ENCODE measurements at places on chromosomes 1 and 21. TPM values are rescaled to one million over a fixed set of nuclear protein-coding genes. Genes with fewer than 3 reads are reported as not detected.

GRCh38 chr1:28761189-28761588 lies 24.4 kb downstream of the YTHDF2 start:
- no peaks in the 10 kb centered on the region for H3K36me3 ChIP-seq
- DNase-seq, result no peak
- H3K27me3 ChIP-seq, result no peaks in the 10 kb centered on the region
- no peaks in the 10 kb centered on the region for H3K4me1 ChIP-seq

GRCh38 chr1:239816081-239816782 lies 275.5 kb upstream of the FMN2 start:
- H3K27ac ChIP-seq, result peak overlapping the region; percentile 76
- no peak overlapping the region for H3K4me3 ChIP-seq
- H3K4me1 ChIP-seq, result peaks cover 2% of the 10 kb centered on the region
- DNase-seq, result peak; percentile 25
- no peaks in the 10 kb centered on the region for H3K27me3 ChIP-seq

GRCh38 chr1:50181027-50181663 lies 72.4 kb downstream of the ELAVL4 start:
- H3K36me3 ChIP-seq, result no peaks in the 10 kb centered on the region
- H3K27ac ChIP-seq, result no peak overlapping the region
- no peak overlapping the region for H3K4me3 ChIP-seq
- H3K27me3 ChIP-seq, result no peaks in the 10 kb centered on the region

TFF3 gene
- 2,581 TPM for total RNA-seq

GRCh38 chr1:228228601-228229074 lies 20.8 kb downstream of the OBSCN start:
- no peaks in the 10 kb centered on the region for H3K27me3 ChIP-seq

DNA sequence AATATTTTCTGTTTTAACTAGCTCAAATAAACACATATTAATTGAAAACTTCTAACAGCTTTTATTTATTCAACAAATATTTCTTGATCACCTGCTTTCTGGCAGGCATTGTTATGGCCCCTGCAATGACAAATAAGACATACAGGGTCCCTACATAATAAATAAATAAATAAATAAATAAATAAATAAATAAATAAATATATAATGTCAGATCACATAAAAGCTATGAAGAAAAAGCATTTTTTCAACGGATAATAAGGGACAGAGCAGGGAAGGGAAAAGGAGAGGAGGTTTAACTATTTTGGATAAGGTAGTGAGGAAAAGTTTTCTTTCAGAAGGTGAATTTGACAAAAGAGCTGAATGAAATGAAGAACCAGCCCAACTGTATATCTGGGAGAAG lies 115.0 kb downstream of the MAGI3 start:
- no peak overlapping the region for H3K4me3 ChIP-seq
- H3K4me1 ChIP-seq, result peaks cover 8% of the 10 kb centered on the region
- no peak for DNase-seq
- H3K27me3 ChIP-seq, result no peaks in the 10 kb centered on the region
- no peaks in the 10 kb centered on the region for H3K36me3 ChIP-seq

DNA sequence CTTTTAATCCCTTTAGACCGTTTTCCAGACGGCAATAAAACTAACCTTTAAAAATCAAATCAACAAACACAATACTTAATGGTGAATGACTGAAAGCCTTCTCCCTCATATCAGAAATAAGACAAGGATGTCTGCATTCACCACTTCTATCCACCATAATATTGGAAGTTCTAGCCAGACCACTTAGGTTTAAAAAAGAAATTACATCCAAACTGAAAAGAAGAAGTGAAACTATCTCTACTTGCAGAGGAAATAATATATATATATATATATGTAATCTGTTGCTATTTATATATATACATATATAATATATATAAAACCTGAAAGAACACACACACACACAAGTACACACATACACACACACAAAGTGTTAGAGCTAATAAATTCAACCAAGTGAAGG lies 100.4 kb downstream of the BRINP3 start:
- H3K4me3 ChIP-seq, result no peak overlapping the region
- H3K27ac ChIP-seq, result no peak overlapping the region
- no peaks in the 10 kb centered on the region for H3K36me3 ChIP-seq
- no peak for DNase-seq

CRYAA gene
- not detected for total RNA-seq

GRCh38 chr1:214135886-214136285 lies 145.1 kb upstream of the SMYD2 start:
- no peaks in the 10 kb centered on the region for H3K36me3 ChIP-seq
- no peak for DNase-seq
- H3K27ac ChIP-seq, result no peak overlapping the region
- H3K4me1 ChIP-seq, result no peaks in the 10 kb centered on the region

DNA sequence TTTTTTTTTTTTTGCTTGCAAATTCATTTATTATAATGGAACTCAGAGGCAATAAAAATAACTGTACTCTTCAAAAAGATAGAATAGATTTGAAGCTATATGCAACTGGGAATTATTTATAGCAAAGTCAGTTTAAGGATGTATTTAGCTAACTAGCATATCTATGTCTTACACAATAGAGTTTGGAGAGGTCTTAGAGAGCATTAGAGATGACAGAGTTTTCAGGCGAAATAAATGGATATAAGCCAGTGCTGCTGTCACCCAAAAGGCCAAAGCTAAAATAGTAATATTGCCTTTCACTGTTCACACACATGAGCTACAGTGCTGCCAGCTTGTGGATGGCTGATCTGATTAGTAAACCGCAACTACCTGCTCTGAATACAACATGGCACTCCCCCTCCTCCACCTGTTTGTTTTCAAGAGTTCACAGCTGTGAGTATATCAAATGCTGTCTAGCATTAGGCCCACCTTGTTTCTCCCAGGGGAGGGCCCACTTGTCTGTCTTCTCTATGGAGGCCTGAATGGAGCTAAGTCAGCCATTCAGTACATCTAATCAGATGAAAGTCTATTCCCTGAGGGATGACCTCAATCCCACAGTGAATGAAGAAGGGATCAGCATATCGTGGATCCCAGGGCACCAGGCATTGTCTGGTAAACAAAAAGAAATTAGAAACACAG lies 25.2 kb upstream of the SSX2IP start:
- no peaks in the 10 kb centered on the region for H3K4me1 ChIP-seq
- no peaks in the 10 kb centered on the region for H3K27me3 ChIP-seq
- no peak for DNase-seq

DNA sequence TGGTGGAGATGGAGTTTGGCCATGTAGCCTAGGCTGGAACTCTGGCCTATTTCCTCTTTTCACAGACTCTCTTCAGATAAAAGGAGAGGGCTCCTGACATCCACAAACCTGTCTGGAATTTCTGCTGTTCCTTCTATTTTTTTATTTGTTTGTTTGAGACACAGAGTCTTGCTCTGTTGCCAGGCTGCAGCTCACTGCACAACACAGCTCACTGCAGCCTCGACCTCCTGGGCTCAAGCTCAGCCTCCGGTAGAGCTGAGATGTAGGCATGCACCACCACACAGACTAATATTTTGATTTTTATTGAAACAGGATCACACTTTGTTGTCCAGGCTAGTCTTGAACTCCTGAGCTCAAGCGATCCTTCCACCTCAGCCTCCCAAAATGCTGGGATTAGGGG lies 230.9 kb downstream of the TM2D1 start:
- no peaks in the 10 kb centered on the region for H3K27me3 ChIP-seq
- H3K4me3 ChIP-seq, result no peak overlapping the region
- DNase-seq, result no peak
- H3K36me3 ChIP-seq, result no peaks in the 10 kb centered on the region

GRCh38 chr1:154353966-154354365 lies 28.6 kb downstream of the ATP8B2 start:
- H3K4me1 ChIP-seq, result peaks cover 31% of the 10 kb centered on the region
- no peaks in the 10 kb centered on the region for H3K27me3 ChIP-seq
- H3K36me3 ChIP-seq, result no peaks in the 10 kb centered on the region
- H3K27ac ChIP-seq, result peak overlapping the region; percentile 85

- H3K4me3 ChIP-seq, result no peak overlapping the region
- H3K36me3 ChIP-seq, result no peaks in the 10 kb centered on the region
- peaks cover 27% of the 10 kb centered on the region for H3K4me1 ChIP-seq
Observed at GRCh38 chr1:150558761-150559655, 9.8 kb downstream of the ADAMTSL4 start.

GRCh38 chr1:75334876-75335389 lies 200.7 kb downstream of the LHX8 start:
- no peaks in the 10 kb centered on the region for H3K36me3 ChIP-seq
- no peaks in the 10 kb centered on the region for H3K27me3 ChIP-seq
- no peaks in the 10 kb centered on the region for H3K4me1 ChIP-seq
- H3K27ac ChIP-seq, result no peak overlapping the region

ATP1A1 gene
- 324 TPM for total RNA-seq

PDE9A gene
- total RNA-seq, result 65.7 TPM

- DNase-seq, result no peak
- no peaks in the 10 kb centered on the region for H3K36me3 ChIP-seq
- peak overlapping the region; percentile 85 for H3K4me3 ChIP-seq
- no peaks in the 10 kb centered on the region for H3K27me3 ChIP-seq
- peak overlapping the region; percentile 78 for H3K27ac ChIP-seq
Observed at GRCh38 chr1:17011092-17011438, 663 bp downstream of the ATP13A2 start.

FMO5 gene
- total RNA-seq, result 62.5 TPM

AGTRAP gene
- 1.2 TPM for total RNA-seq

CENPF gene
- 4.0 TPM for total RNA-seq

DNA sequence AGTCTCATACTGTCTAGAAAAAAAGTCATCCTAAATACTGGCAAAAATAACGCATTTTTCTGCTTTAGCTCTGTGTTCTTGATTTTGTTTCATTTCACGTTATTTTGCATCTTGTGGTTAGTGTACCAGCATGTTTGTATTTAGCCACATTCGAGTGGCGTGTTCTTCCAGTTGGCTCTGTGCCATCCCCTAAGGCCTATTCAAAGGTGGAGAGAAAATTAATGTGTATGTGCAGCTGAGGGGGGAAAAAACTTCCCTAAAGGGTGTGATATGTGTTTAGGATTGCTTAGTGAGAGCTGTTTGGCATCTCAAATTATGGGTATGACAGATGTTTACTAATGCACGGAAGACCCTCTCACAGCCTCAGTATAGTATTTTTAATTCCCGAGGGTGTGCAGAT lies 12.1 kb downstream of the DNAJC16 start:
- H3K4me1 ChIP-seq, result no peaks in the 10 kb centered on the region
- no peak overlapping the region for H3K4me3 ChIP-seq
- no peak overlapping the region for H3K27ac ChIP-seq
- no peaks in the 10 kb centered on the region for H3K27me3 ChIP-seq
- no peak for DNase-seq

CLEC20A gene
- total RNA-seq, result not detected

DNA sequence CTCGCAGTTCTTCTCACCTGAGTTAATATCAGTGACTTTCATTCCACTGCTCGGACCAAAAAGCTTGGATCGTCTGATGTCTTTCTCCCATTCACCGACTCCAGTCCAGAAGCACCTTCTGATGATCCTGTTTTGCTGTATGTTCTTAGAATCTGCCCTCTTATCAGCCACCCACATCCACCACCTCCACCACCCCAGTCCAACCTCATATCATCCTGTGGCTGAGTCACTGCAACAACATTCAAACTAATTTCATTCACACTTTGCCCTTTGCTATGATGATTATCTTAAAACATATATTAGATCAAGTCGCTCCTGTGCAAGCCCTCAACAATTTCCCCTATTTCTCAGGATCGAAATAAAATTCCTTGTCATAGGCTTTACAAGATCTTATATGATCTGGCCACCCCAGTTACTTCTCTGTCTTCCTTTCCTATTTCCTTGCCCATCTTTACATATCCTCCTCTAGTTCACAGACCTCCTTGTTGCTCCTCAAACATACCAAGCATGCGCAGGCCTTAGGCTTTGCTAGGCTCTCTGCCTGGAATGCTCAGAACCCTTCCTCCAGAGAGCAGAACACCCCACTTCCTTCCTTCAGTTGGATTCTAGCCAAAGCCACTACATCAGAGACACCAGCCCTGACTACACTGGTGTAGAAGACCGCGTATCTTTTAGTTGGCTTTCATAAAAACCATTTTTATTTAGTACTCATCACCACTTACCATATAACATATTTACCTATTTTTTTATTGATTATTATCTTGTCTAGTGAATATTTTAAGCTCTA lies 335.7 kb upstream of the GREM2 start:
- no peak overlapping the region for H3K4me3 ChIP-seq
- no peaks in the 10 kb centered on the region for H3K4me1 ChIP-seq
- DNase-seq, result no peak
- H3K27me3 ChIP-seq, result no peaks in the 10 kb centered on the region
- H3K27ac ChIP-seq, result no peak overlapping the region

Data from transverse colon (tissue), 4 donors.